GM23338 (cell line): ENCODE measurements at places on chromosomes 1 and 21. TPM values are rescaled to one million over a fixed set of nuclear protein-coding genes. Genes with fewer than 3 reads are reported as not detected.
A peak's percentile ranks its signal among the peaks of the same experiment; 100 is the strongest.

Gene S100A14
- 0.53 and 0.64 TPM in 2 replicates for polyA plus RNA-seq

Gene GBP1
- 0.13 TPM in 1 of 2 replicates, not detected in the other for polyA plus RNA-seq

Gene CFHR4
- not detected in 2 replicates for polyA plus RNA-seq

Gene PTGER3
- polyA plus RNA-seq, result 0.28 and 0.45 TPM in 2 replicates

Gene C1orf226
- polyA plus RNA-seq, result 2.3 and 2.7 TPM in 2 replicates

GRCh38 chr1:38009088-38009840 is 3.3 kb upstream of the UTP11 start:
- no peaks in the 10 kb centered on the region for H3K36me3 ChIP-seq
- peak; percentile 46 for DNase-seq
- no peak overlapping the region for H3K4me3 ChIP-seq

GRCh38 chr1:245771511-245772281 is 616.9 kb downstream of the KIF26B start:
- no peaks in the 10 kb centered on the region for H3K27me3 ChIP-seq
- no peak for DNase-seq
- H3K4me1 ChIP-seq, result no peaks in the 10 kb centered on the region
- H3K27ac ChIP-seq, result no peak overlapping the region
- H3K36me3 ChIP-seq, result no peaks in the 10 kb centered on the region

GRCh38 chr21:36994501-36995158 is 11.9 kb upstream of the RIPPLY3 start:
- no peak overlapping the region for H3K27ac ChIP-seq
- peak overlapping the region; percentile 46 for H3K4me3 ChIP-seq
- DNase-seq, result peak; percentile 94
- no peaks in the 10 kb centered on the region for H3K36me3 ChIP-seq

GRCh38 chr1:17119076-17119772 is at the start of gene PADI2:
PADI2 (minus strand) TSS chr1:17119451; CDS start chr1:17119371, 80 bp downstream.
- peak within 1 kb of the TSS; percentile 81 for H3K4me3 ChIP-seq
- no peak within 1 kb of the TSS for H3K27ac ChIP-seq
- H3K4me1 ChIP-seq, result peaks cover 6% of the 10 kb centered on the region; the same call in 1 of the 2 replicates
- DNase-seq, result peak; percentile 89

DNA sequence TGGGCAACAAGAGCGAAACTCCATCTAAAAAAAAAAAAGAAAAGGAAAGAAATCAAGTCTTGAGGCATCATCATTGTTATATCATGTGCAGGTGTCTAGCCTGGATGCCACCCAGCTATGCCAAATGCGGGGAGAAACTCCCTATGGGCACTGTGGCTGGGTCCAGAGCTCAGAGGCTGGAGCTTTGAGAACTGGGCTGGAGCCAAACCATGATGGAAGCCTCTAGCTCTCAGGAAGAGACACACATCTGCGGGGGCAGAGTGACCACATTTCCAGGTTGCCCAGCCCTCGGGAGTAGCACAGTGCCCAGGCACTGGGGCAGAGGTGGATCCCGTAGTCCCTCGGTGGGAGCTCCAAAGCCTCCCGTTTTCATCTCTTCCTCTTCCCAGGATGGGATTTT is 58.9 kb downstream of the COL18A1 start:
- no peak overlapping the region for H3K27ac ChIP-seq
- H3K36me3 ChIP-seq, result no peaks in the 10 kb centered on the region; the same call in 1 of the 2 replicates
- no peak overlapping the region for H3K4me3 ChIP-seq
- H3K27me3 ChIP-seq, result no peaks in the 10 kb centered on the region
- no peak for DNase-seq

GRCh38 chr1:203289281-203289981 is 15.9 kb upstream of the BTG2 start:
- H3K27ac ChIP-seq, result peak overlapping the region; percentile 12; the same call in 1 of the 2 replicates
- no peaks in the 10 kb centered on the region for H3K36me3 ChIP-seq
- H3K4me1 ChIP-seq, result peaks cover 41% of the 10 kb centered on the region
- no peak overlapping the region for H3K4me3 ChIP-seq

GRCh38 chr1:205986292-205986691 is 16.9 kb downstream of the RAB7B start:
- H3K36me3 ChIP-seq, result no peaks in the 10 kb centered on the region
- H3K4me3 ChIP-seq, result no peak overlapping the region
- no peak overlapping the region for H3K27ac ChIP-seq
- H3K27me3 ChIP-seq, result no peaks in the 10 kb centered on the region

GRCh38 chr1:215523906-215524305 is 43.2 kb upstream of the KCTD3 start:
- no peak for DNase-seq
- H3K27me3 ChIP-seq, result no peaks in the 10 kb centered on the region
- H3K27ac ChIP-seq, result no peak overlapping the region

DNA sequence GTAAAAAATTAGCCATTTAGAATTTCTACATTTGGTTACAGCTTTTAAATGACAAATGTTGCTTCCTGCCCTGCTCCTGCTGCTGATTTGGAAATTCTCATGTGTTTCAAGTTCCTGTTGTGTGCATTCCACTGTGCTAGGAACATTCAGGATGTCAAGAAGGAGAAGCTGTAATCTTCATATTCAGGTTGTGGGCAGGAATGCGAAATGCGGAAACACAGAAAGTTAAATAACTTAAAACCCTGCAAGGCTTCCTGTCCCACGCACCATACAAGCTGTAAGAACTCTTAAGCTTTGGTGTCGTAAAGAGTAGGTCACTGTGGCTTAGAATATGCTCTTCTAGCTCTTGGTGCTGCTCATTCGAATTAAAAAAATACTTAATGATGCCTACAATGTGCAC is 52.6 kb downstream of the S100B start:
- H3K36me3 ChIP-seq, result no peaks in the 10 kb centered on the region
- no peak overlapping the region for H3K27ac ChIP-seq
- no peak overlapping the region for H3K4me3 ChIP-seq
- no peak for DNase-seq

- no peaks in the 10 kb centered on the region for H3K4me1 ChIP-seq
- no peak overlapping the region for H3K4me3 ChIP-seq
- no peak for DNase-seq
- no peaks in the 10 kb centered on the region for H3K27me3 ChIP-seq
- peaks cover 4% of the 10 kb centered on the region; the same call in 1 of the 2 replicates for H3K36me3 ChIP-seq
Observed at GRCh38 chr1:183242556-183242955, 56.5 kb downstream of the LAMC2 start.

DNA sequence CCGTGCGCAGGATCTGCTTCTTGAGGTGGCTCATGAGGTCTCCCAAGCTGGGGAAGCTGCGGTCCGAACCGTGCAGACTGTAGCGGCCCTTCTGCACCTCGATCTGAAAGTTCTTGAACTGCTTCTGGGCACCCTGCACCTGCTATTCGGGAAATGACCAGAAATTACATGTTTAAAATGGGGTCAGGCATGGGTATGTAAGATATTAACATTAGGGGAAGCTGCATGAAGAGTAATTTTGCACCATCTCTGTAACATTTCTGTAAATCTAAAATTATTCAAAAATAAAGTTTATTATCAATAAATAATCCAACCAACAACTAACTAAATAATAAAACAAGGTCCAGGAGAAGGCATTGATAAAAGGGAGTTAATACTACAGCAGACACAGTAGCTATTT is 110.7 kb downstream of the RAVER2 start:
- no peak overlapping the region for H3K27ac ChIP-seq
- no peak for DNase-seq
- H3K27me3 ChIP-seq, result no peaks in the 10 kb centered on the region
- no peaks in the 10 kb centered on the region; the same call in 1 of the 2 replicates for H3K36me3 ChIP-seq
- no peak overlapping the region for H3K4me3 ChIP-seq

DNA sequence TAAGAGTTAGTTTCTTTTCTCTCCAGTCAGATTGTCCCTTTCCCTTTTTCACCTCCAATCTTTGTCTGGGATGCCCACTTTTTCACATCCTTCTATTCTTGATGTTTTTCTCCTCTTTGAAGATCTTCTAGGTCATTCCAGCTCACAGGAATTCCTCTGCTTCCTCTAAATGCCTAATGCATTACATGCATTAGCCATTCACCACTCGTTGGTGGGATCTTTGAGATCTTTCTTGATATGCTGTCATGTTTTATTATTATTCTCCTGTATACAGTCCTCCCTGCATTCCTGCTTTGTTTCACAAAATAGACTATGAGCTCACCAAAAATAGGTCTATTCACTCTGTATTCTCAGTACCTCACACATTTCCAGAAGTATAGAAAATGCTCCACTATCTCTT is 129.0 kb downstream of the LYPLAL1 start:
- no peak overlapping the region for H3K27ac ChIP-seq
- no peaks in the 10 kb centered on the region for H3K4me1 ChIP-seq
- H3K4me3 ChIP-seq, result no peak overlapping the region
- DNase-seq, result no peak
- H3K27me3 ChIP-seq, result no peaks in the 10 kb centered on the region
- H3K36me3 ChIP-seq, result peaks cover 3% of the 10 kb centered on the region; the same call in 1 of the 2 replicates

DNA sequence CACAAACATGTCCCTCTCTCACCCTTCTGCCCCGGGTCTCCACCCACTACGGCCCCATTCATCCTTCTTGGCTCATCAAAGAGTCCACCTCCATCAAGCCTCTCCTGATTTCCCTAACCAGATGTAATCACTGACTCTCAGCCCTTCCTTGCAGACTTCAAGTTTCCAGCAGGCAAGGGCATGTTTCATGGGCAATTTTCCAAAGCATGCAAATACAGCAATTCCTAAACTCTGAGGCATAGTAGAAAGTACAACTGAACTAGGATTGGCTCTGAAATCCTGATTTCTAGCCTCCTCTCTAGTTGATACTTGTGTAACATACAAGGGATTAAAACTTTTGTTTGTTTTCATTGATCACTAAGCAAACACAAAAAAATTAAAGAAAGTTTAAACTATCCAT is 109.1 kb upstream of the GADD45A start:
- H3K27ac ChIP-seq, result no peak overlapping the region
- H3K27me3 ChIP-seq, result no peaks in the 10 kb centered on the region
- no peak for DNase-seq
- H3K36me3 ChIP-seq, result no peaks in the 10 kb centered on the region
- H3K4me3 ChIP-seq, result no peak overlapping the region
- H3K4me1 ChIP-seq, result no peaks in the 10 kb centered on the region

GRCh38 chr1:45442272-45442671 is 48.7 kb downstream of the TESK2 start:
- no peaks in the 10 kb centered on the region for H3K27me3 ChIP-seq
- DNase-seq, result no peak
- H3K36me3 ChIP-seq, result no peaks in the 10 kb centered on the region
- no peak overlapping the region for H3K4me3 ChIP-seq

GRCh38 chr21:44897326-44898010 is 23.2 kb downstream of the ITGB2 start:
- no peaks in the 10 kb centered on the region for H3K36me3 ChIP-seq
- H3K4me3 ChIP-seq, result no peak overlapping the region
- H3K4me1 ChIP-seq, result no peaks in the 10 kb centered on the region
- no peak for DNase-seq
- no peak overlapping the region for H3K27ac ChIP-seq

DNA sequence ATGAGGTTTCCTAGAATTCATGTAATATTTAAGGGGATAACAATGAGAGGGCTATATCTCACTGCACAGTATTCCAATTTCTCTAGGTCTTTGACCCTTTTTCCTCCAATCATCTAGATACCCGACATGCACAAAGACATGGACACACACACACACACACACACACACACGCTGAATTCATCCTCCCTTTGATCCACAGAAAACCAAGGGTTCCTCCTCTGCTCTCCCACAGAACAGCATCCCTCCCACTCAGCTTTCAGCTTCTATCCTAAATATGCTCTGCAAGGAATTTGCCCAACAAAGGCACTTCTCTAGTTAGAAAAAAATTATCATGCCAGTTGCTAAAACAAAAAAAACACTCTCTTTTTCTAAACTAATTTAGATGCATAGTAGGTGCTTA is 231.7 kb downstream of the RGS7 start:
- H3K27ac ChIP-seq, result no peak overlapping the region
- peaks cover 17% of the 10 kb centered on the region for H3K4me1 ChIP-seq
- H3K27me3 ChIP-seq, result no peaks in the 10 kb centered on the region
- no peaks in the 10 kb centered on the region for H3K36me3 ChIP-seq

DNA sequence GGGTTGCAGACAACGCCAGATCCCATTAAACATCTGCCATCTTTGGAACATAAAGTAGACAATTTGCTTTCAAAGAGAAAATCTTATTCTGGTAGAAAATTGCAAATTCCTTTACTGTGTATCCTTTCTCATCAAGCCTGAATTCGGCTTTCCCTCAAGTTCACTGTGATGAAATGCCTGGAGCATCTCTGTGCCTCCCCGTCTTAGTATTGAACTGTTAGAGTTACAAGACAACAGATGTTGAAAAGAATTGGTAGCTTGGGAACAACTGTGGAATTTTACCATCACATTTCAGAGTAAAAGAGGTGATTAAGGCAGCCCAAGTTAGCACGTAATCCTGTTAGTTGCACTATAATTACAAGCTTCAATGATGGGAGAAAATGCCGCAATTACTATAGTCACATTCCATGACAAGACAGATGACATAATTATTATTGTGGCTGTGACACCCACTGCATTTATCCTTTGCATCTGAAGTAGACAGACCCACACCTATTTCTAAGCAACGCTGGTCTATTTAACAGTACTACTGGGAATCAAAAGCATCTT is 54.4 kb upstream of the B3GALNT2 start:
- no peak overlapping the region for H3K27ac ChIP-seq
- H3K36me3 ChIP-seq, result 0 out of 2 replicates have a peak, but pooled peaks cover 6% of the 10 kb centered on the region
- no peaks in the 10 kb centered on the region for H3K4me1 ChIP-seq
- no peak overlapping the region for H3K4me3 ChIP-seq
- no peaks in the 10 kb centered on the region for H3K27me3 ChIP-seq
- DNase-seq, result no peak

- H3K4me1 ChIP-seq, result peaks cover 19% of the 10 kb centered on the region
- H3K27me3 ChIP-seq, result no peaks in the 10 kb centered on the region
- no peaks in the 10 kb centered on the region for H3K36me3 ChIP-seq
- peak overlapping the region; percentile 100 for H3K4me3 ChIP-seq
Observed at GRCh38 chr1:10209590-10209904, 823 bp upstream of the KIF1B start.

DNA sequence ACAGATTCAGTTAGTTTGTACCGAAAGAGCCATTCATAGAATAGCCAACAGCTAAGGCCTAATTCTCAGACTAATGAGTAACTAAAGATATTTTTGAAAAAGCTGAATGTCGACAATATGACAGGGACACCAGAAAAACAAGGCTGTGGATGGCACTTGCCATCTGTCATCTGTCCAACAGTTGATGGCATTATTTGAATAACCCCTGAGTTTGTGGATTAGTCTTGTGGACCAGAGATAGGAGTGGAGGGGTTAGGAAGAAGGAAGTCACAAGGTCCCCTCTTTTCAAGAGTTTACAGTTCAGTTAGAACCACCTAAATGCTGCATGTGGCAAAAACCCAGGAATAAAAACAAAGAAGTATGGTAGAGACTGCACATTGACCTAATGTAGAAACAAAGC is 356.5 kb upstream of the DUSP10 start:
- H3K4me1 ChIP-seq, result peaks cover 24% of the 10 kb centered on the region
- no peaks in the 10 kb centered on the region for H3K27me3 ChIP-seq
- H3K4me3 ChIP-seq, result no peak overlapping the region
- DNase-seq, result no peak

GRCh38 chr1:26950602-26951001 is 9.7 kb downstream of the KDF1 start:
- H3K36me3 ChIP-seq, result peaks cover 5% of the 10 kb centered on the region; the same call in 1 of the 2 replicates
- H3K27me3 ChIP-seq, result no peaks in the 10 kb centered on the region
- no peak for DNase-seq
- H3K4me3 ChIP-seq, result no peak overlapping the region
- no peaks in the 10 kb centered on the region for H3K4me1 ChIP-seq
